Fibroblast of the conjunctiva (primary cell): ENCODE measurements at places on chromosomes 16 and 17.
A peak's percentile ranks its signal among the peaks of the same experiment; 100 is the strongest.

GRCh38 chr17:44350733-44351226 is 5.7 kb downstream of the GRN start:
- no peak for DNase-seq

- no peak for DNase-seq
Measured at GRCh38 chr17:7882629-7883028, 6.0 kb upstream of the CHD3 start.

GRCh38 chr16:2656985-2657384 is 25.3 kb upstream of the KCTD5 start:
- no peak for DNase-seq

- DNase-seq: no peak
Measured at GRCh38 chr17:70929226-70929625, 759.9 kb downstream of the KCNJ2 start.

DNA sequence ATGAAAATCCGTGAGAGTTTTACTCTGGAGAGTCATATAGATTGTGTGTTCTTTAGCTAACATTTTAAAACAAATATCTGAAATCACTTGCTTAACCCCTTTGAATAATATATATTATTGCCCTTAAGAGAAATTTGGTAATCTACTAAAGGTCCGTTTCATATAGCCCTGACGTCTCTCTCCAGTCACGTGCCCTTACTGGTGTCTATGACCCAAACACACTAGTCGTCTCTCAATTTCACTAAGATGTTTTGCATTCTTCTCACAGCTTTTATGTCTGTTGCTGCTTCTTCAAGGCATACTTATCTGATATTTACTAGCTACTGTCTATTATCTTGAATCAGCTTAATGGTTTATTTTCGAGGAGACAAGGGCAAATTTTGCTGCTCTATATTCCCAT is 409.9 kb downstream of the KCNJ18 start:
- no peak for DNase-seq

DNA sequence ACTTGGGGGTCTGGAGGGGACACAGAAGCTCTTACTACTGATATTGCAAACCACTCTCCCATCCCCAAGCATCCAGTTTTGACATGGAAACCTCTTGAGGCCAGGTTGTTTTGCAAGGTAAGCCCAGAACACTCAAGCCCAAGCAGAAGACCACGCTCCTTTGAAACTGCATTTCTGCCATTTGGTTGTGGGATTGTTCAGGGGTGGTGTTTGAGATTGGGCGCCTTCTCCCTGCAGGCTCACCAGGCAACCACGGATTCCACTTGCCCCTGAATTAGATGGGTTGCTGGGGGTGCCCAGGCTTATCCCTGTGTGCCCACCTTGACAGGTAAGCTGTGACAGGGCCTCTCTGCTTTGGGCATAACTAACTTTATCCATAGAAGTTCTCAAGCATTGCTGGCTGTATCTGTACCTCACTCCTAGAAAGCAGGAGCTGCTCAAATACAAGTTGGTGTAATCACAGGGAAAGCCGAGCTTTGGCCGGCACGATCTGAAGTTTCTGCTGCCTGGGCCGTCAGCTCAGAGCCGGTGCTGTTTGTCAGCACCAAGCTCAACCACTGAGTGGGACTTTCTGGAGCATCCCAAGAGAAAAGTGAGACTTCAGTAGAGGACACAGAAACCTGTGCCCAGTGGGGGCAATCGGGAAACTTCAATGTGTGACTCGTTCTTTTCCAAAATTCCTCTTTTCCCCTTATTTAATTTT is 93.6 kb downstream of the CYLD start:
- no peak for DNase-seq

- peak; percentile 73 for DNase-seq
Measured at GRCh38 chr17:81563861-81564586, 11.9 kb upstream of the FAAP100 start.

GRCh38 chr17:34398990-34399389 is 36.0 kb upstream of the CCL1 start:
- DNase-seq: no peak

DNA sequence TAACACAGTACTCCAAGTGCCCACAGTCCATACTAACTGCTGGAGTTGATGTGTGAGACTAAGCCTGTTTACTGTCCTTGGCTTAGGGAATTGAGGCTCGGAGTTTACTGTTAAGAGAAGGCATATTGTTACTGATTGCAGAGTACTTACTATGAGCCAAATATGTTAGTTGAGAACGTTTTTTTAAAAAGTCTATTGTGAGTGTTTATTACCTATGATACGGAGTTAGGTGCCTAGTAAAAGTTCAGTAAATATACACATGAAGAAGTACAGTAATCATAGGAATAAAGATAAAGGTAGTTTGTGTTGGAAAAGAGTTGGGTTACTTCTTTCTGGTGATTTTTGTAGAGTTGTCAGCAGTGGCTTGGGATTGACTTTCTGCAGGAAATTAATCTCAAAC is 25.4 kb downstream of the ZNRF1 start:
- no peak for DNase-seq

GRCh38 chr17:48283907-48284306 is 146.1 kb downstream of the SKAP1 start:
- DNase-seq: no peak
